Metanephros (tissue), 2 donors: ENCODE measurements at places on chromosomes 6 and 20. TPM values are rescaled to one million over a fixed set of nuclear protein-coding genes. Genes with fewer than 3 reads are reported as not detected.

CYP24A1 gene
- total RNA-seq, result 3.3 TPM

ARFGEF3 gene
- total RNA-seq, result 8.1 TPM

SEL1L2 gene
- total RNA-seq, result not detected

FAM83C gene
- not detected for total RNA-seq

C2 gene
- 7.1 TPM for total RNA-seq

RNF144B gene
- 41.0 TPM for total RNA-seq

PRPH2 gene
- total RNA-seq, result 3.9 TPM

VGLL2 gene
- 3.4 TPM for total RNA-seq

COX4I2 gene
- 4.5 TPM for total RNA-seq

SSTR4 gene
- total RNA-seq, result 0.18 TPM

NRN1 gene
- total RNA-seq, result 5.1 TPM

ZBTB46 gene
- 26.4 TPM for total RNA-seq

SALL4 gene
- 7.7 TPM for total RNA-seq

FAM184A gene
- 5.0 TPM for total RNA-seq

UCKL1 gene
- 73.6 TPM for total RNA-seq

TFAP2C gene
- total RNA-seq, result 1.2 TPM

TAGAP gene
- total RNA-seq, result 3.3 TPM

KIZ gene
- total RNA-seq, result 19.0 TPM

SNX9 gene
- 32.1 TPM for total RNA-seq

PLCG1 gene
- total RNA-seq, result 171 TPM

SLC18B1 gene
- total RNA-seq, result 17.3 TPM

BMP7 gene
- total RNA-seq, result 62.6 TPM

ACSS1 gene
- 33.9 TPM for total RNA-seq

DACT2 gene
- 28.6 TPM for total RNA-seq

HLA-DQB1 gene
- total RNA-seq, result 3.0 TPM

PTPRK gene
- total RNA-seq, result 87.8 TPM

CBLN4 gene
- total RNA-seq, result 3.2 TPM

RGS17 gene
- 0.82 TPM for total RNA-seq

GPR6 gene
- total RNA-seq, result not detected

AGER gene
- 6.0 TPM for total RNA-seq

LPIN3 gene
- total RNA-seq, result 14.1 TPM

SLC35A1 gene
- total RNA-seq, result 21.9 TPM

TPX2 gene
- total RNA-seq, result 16.1 TPM

NHLRC1 gene
- total RNA-seq, result 3.2 TPM

FNDC11 gene
- total RNA-seq, result 1.6 TPM

HDGFL1 gene
- not detected for total RNA-seq

TREM1 gene
- 1.2 TPM for total RNA-seq

MCCD1 gene
- 9.8 TPM for total RNA-seq

UNC93A gene
- 0.82 TPM for total RNA-seq

MROH8 gene
- 4.1 TPM for total RNA-seq

FANCE gene
- total RNA-seq, result 8.0 TPM
